ENCODE measurements at places on chromosomes 13 and 19.

- no peak for DNase-seq
Measured at GRCh38 chr13:33072759-33073158, 56.5 kb downstream of the KL start.

DNA sequence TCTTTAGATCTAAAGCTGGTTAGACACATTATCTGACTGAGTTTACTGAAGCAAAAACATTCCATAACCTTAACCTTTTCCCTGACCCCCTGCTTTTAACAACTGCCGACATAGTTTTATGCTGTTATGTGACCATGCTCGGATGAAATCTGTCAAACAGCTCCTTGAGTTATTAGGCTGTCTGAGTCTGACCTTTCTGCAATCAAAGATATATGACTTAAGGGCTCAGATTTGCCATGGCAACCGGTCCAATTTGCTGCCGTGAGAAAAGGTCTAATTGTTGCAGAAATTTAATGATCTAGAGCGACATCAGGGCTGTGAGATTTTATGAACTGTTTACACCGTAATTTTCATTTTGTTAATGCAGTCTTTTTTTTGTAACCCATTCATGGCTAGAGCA is 61.8 kb downstream of the URI1 start:
- no peak for DNase-seq

DNA sequence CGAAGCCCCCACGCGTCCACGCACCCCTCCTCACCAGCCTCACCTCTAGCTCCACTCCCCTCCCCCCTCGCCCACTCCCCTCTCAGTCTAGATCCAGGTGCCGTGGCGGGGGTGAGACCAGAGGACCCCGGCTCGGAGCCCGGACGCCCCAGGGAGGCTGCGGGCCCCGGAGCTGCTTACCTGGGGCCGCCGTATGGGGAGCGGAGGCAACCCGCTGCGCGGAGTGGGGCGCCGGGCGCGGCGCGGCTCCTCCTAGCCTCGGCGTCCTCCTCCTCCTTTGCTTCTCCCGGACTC is 353 bp downstream of the ENOX1 start:
- no peak for DNase-seq

GRCh38 chr13:102651392-102651791 is 43.5 kb downstream of the METTL21C start:
- peak; percentile 61 for DNase-seq

DNA sequence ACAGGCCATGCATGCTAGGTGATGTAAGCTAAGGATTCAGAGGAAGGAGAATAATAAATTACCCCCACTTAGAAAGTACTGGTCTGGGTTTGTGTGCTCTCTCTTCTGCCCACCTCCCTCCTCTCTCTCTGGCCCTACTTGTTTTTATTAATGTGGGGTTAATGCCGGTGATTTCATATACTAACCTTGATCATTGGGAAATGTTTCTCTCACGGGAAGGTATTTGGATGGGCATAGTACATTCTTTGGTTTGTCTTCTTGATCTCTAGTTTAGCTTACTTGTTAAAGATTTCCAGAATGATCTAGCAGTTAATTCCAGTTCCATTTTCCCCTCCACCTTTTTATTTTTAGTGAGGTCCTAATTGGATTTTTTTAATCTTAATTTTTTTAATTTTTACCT is 24.6 kb downstream of the ARHGAP35 start:
- DNase-seq: no peak

DNA sequence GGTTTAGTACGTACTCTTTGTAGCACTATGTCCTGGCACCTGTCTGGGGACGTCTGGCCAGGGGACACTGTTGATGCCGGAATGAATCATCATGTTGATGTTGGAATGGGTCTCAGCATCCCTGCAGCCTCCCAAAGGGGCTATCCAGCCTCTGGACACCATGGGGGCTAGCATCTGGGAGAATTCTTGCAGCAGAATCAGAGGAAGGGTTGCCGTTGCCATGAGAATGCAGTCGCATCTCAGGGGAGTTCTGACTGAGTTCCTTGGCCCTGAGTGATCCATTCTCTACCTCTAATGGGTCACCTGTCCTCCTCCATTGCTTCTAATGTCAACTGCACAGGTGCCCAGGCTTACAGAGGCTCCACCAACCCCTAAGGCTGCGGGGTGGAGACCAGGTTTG is 129.1 kb downstream of the UQCRFS1 start:
- no peak for DNase-seq

- DNase-seq: no peak
Measured at GRCh38 chr13:78382491-78382890, 220.9 kb downstream of the POU4F1 start.

- DNase-seq: peak; percentile 36
Measured at GRCh38 chr13:28705461-28706083, 13.2 kb downstream of the SLC46A3 start.

GRCh38 chr13:46025157-46025556 is 27.4 kb downstream of the ZC3H13 start:
- no peak for DNase-seq

DNA sequence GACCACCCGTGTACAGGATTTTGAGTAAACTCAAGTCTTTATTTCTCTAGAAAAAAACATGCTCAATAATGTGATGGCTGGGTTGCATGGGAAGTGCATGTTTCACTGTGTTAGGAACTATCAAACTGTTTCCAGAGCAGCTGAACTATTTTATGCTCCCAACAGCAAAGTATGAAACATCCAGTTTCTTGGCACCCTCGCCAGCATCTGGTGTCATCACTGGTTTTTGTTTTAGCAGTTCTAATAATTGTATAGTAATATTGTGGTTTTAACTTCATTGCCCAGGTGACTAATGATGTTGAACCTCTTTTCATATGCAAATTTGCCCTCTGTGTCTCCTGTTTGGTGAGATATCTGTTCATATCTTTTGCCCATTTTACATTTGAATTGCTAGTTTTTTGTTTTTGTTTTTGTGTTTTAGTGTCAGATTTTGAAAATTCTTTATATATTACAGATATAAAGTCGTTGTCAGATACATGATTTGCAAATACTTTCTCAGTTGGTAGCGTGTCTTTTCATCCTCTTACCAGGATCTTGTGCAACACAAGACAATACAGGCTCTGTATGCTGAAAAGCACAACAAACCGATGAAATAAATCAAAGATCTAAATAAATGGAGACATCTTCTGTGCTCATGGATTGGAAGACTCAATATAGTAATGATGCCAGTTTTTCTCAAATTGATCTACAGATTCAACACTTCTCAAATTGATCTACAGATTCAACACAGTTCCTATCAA is 87.8 kb downstream of the IPO5 start:
- DNase-seq: no peak
